Epithelial cell of alveolus of lung (primary cell): ENCODE measurements at places on chromosomes 1 and 21. TPM values are rescaled to one million over a fixed set of nuclear protein-coding genes. Genes with fewer than 3 reads are reported as not detected.

The KLHDC9 gene
- 0.96 and 1.0 TPM in 2 replicates for total RNA-seq

The TFF3 gene
- total RNA-seq = 0.52 TPM in 1 of 2 replicates, not detected in the other

The PLA2G2D gene
- total RNA-seq = not detected in 2 replicates

The SV2A gene
- 19.3 and 26.8 TPM in 2 replicates for total RNA-seq

The IRF6 gene
- 1.1 and 5.4 TPM in 2 replicates for total RNA-seq

The ODR4 gene
- 9.8 and 19.7 TPM in 2 replicates for total RNA-seq

The STYXL2 gene
- 0.72 TPM in 1 of 2 replicates, not detected in the other for total RNA-seq

The SERBP1 gene
- 187 and 225 TPM in 2 replicates for total RNA-seq

The GJA5 gene
- 0.26 and 0.40 TPM in 2 replicates for total RNA-seq

The AKNAD1 gene
- total RNA-seq = 0.78 TPM in 1 of 2 replicates, not detected in the other

The FBLIM1 gene
- 114 and 120 TPM in 2 replicates for total RNA-seq

The ARHGEF10L gene
- 2.4 and 9.7 TPM in 2 replicates for total RNA-seq

The GPR37L1 gene
- total RNA-seq = not detected in 2 replicates

The CELA2A gene
- not detected in 2 replicates for total RNA-seq

The LEMD1 gene
- total RNA-seq = not detected in 2 replicates

The SPATA45 gene
- not detected in 2 replicates for total RNA-seq

The HCRTR1 gene
- 0.13 TPM in 1 of 2 replicates, not detected in the other for total RNA-seq

The CELA3B gene
- total RNA-seq = not detected in 2 replicates

The RGS2 gene
- total RNA-seq = 12.8 and 123 TPM in 2 replicates

The TMEM269 gene
- 0.32 TPM in 1 of 2 replicates, not detected in the other for total RNA-seq

The MAEL gene
- total RNA-seq = not detected in 2 replicates

The LAMC1 gene
- 295 and 300 TPM in 2 replicates for total RNA-seq

The SPRR2A gene
- not detected in 2 replicates for total RNA-seq

The PDE9A gene
- 4.1 and 6.9 TPM in 2 replicates for total RNA-seq

The PAQR6 gene
- 0.26 and 2.1 TPM in 2 replicates for total RNA-seq
